ENCODE measurements at places on chromosomes 1 and 21. TPM values are rescaled to one million over a fixed set of nuclear protein-coding genes. Genes with fewer than 3 reads are reported as not detected.

Gene IL19
- not detected for polyA plus RNA-seq

GRCh38 chr21:31780944-31781343, 49.0 kb upstream of the SCAF4 start:
- no peak for DNase-seq

Gene ABCG1
- 0.71 TPM for polyA plus RNA-seq

Gene THEM5
- not detected for polyA plus RNA-seq

Gene XCL2
- not detected for polyA plus RNA-seq

Data from AG04450 (cell line).